IMR-90 (cell line): ENCODE measurements at places on chromosomes 6 and 20. TPM values are rescaled to one million over a fixed set of nuclear protein-coding genes. Genes with fewer than 3 reads are reported as not detected.

SCUBE3 gene
- 19.9 and 21.1 TPM in 2 replicates for total RNA-seq

MDC1 gene
- total RNA-seq: 3.6 and 4.5 TPM in 2 replicates

PET117 gene
- total RNA-seq: 3.9 and 12.8 TPM in 2 replicates

PLA2G7 gene
- total RNA-seq: not detected in 2 replicates

LAMP5 gene
- total RNA-seq: under 0.01 TPM in 1 of 2 replicates, not detected in the other

MLN gene
- not detected in 2 replicates for total RNA-seq

SLC17A1 gene
- not detected in 2 replicates for total RNA-seq

KIFC1 gene
- 33.9 and 35.3 TPM in 2 replicates for total RNA-seq

GTSF1L gene
- total RNA-seq: not detected in 2 replicates

GRCh38 chr6:51613558-51613957 lies 473.9 kb downstream of the PKHD1 start:
- no peak overlapping the region for H3K27ac ChIP-seq
- DNase-seq: no peak
- H3K27me3 ChIP-seq: no peaks in the 10 kb centered on the region
- no peak overlapping the region for H3K4me3 ChIP-seq
- H3K4me1 ChIP-seq: no peaks in the 10 kb centered on the region

GRCh38 chr6:85000001-85000400 lies 235.6 kb upstream of the TBX18 start:
- H3K27ac ChIP-seq: no peak overlapping the region
- H3K4me3 ChIP-seq: no peak overlapping the region
- no peaks in the 10 kb centered on the region for H3K36me3 ChIP-seq
- H3K27me3 ChIP-seq: no peaks in the 10 kb centered on the region
- no peak for DNase-seq

DNA sequence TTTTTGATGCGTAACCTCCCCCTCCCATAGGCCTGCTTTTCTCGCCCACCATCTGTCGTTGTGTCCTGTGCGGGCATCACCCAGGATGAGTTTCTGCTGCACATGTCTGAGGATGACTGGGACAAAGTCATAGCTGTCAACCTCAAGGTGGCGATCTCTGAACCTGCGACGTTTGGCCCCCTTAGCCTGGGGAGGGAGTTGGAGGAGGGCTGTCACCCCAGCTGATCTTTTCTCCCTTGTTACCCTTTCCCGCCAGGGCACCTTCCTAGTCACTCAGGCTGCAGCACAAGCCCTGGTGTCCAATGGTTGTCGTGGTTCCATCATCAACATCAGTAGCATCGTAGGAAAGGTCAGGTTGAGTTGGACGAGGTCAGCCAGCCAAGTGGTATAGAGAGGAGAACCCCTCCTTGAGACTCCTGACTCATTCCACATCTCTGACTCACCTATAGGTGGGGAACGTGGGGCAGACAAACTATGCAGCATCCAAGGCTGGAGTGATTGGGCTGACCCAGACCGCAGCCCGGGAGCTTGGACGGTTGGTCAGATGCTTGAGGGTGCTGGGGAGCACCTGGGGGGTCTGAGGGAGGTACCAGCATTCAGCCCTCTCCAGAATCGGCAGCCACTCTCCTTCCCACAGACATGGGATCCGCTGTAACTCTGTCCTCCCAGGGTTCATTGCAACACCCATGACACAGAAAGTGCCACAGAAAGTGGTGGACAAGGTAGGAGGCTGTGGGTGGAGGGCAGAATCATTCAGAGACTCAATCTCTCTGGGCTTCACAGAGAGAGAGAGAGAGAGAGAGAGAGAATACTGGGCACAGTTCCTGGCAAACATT lies 954 bp downstream of the HSD17B8 start:
- H3K27me3 ChIP-seq: no peaks in the 10 kb centered on the region
- peaks cover 36% of the 10 kb centered on the region for H3K36me3 ChIP-seq
- no peak overlapping the region; the same call in 1 of the 2 replicates for H3K27ac ChIP-seq
- DNase-seq: peak; percentile 64
- H3K4me1 ChIP-seq: peaks cover 34% of the 10 kb centered on the region

DNA sequence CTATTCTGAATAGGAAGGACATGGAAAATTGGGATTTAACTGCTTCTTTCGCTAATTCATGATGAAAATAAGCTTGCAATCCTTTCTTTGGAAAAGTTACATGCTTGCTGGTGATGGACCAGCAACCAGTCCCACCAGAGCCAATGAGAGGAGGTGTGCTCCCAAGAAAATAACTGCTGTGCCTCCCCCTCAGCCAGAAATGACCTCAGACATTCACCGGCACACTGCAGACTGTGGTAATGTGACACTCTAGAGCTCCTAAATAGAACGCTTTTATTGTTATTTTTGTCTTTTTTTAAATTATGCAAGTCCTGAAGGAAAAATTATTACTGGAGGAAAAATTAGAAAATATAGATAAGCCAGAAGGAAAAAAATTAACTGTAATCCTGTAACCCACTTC lies 2.6 kb downstream of the PYGB start:
- DNase-seq: peak; percentile 18
- peaks cover 15% of the 10 kb centered on the region for H3K4me1 ChIP-seq
- H3K27ac ChIP-seq: no peak overlapping the region
- H3K4me3 ChIP-seq: no peak overlapping the region
- peaks cover 8% of the 10 kb centered on the region for H3K36me3 ChIP-seq
- H3K27me3 ChIP-seq: no peaks in the 10 kb centered on the region

GRCh38 chr6:81084776-81085430 lies 667.6 kb downstream of the TENT5A start:
- H3K27me3 ChIP-seq: no peaks in the 10 kb centered on the region
- no peak overlapping the region for H3K27ac ChIP-seq
- H3K36me3 ChIP-seq: no peaks in the 10 kb centered on the region

- no peak overlapping the region for H3K27ac ChIP-seq
- no peak for DNase-seq
- no peaks in the 10 kb centered on the region for H3K4me1 ChIP-seq
- H3K27me3 ChIP-seq: peaks cover 5% of the 10 kb centered on the region; the same call in 1 of the 2 replicates
Observed at GRCh38 chr6:30227242-30227722, 14.1 kb upstream of the TRIM26 start.

GRCh38 chr6:52420668-52421358 lies 671 bp downstream of the EFHC1 start:
- H3K4me1 ChIP-seq: peaks cover 17% of the 10 kb centered on the region
- peak overlapping the region; percentile 61 for H3K4me3 ChIP-seq
- peak overlapping the region; percentile 76 for H3K27ac ChIP-seq
- no peaks in the 10 kb centered on the region for H3K36me3 ChIP-seq
- peak; percentile 33 for DNase-seq
- H3K27me3 ChIP-seq: no peaks in the 10 kb centered on the region

DNA sequence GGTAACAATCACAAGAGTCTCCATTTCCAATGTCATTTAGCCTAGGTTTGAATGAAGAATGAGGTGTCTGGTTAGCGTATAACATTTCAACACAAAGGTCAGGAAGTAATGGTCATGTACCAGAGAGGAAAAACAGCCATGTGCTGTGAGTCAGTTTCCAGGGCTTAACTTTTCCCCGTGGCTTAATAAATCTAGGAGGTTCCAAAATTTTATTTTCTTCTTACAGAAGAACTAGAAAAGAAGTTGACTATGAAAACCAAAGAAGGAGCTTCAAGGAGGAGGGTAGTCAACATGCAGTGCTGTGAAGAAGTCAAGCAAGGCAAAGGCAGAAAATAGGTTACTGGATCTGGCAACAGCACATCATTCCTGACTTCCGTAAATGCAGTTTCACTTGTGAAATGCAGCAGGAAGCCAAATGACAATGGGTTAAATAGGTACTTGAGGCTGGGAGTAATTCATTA lies 8.4 kb upstream of the GABRR2 start:
- no peak overlapping the region for H3K27ac ChIP-seq
- peaks cover 8% of the 10 kb centered on the region for H3K36me3 ChIP-seq
- no peaks in the 10 kb centered on the region for H3K4me1 ChIP-seq
- DNase-seq: peak; percentile 41
- H3K27me3 ChIP-seq: no peaks in the 10 kb centered on the region
- H3K4me3 ChIP-seq: no peak overlapping the region

DNA sequence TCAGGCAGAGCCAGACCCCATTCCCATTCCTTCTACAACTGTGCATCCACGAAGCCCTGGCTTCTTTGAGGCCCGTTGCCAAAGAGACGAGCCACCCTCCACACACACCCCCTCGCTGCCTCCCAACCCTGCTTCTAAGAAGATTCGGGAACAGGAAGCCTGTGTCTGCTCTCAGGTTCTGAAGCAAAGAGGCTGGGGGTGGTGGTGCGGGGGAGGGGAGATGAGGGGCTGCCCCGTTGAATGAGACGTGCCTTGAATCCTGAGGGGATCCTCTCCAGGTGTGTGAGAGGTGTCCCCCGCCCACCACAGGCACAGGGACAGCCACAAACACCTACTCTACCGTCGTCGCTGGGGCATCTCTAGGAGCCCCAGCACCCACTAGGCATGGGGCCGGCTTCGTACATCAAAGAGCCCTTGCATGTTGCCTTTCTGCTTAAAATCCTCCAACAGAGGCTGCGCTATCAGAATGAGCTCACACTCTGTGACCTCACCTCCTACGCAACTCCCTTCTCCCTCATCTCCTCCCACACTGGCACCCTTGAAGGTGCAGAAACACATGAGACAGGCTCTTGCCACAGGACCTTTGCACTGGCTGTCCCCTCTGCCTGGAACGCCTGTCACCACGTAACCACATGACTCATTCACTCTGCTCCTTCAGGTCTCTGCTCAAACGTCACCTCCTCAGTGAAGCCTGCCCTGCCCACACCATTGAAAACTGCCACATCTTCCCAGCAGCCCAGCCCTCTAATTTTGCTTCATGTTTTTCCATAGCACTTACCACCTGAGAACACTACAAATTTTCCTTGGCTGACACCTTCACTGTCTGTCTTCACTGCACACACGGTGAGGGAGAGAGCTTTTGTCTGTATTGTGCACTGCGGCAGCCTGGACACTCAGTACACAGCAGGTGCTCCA lies 58.5 kb downstream of the PREX1 start:
- H3K4me1 ChIP-seq: no peaks in the 10 kb centered on the region
- peaks cover 15% of the 10 kb centered on the region; the same call in 1 of the 2 replicates for H3K27me3 ChIP-seq
- no peak overlapping the region for H3K4me3 ChIP-seq
- no peak overlapping the region for H3K27ac ChIP-seq
- no peaks in the 10 kb centered on the region for H3K36me3 ChIP-seq
- DNase-seq: no peak

GRCh38 chr6:169340395-169340794 lies 86.7 kb upstream of the THBS2 start:
- H3K36me3 ChIP-seq: no peaks in the 10 kb centered on the region
- no peak overlapping the region for H3K4me3 ChIP-seq
- no peak overlapping the region for H3K27ac ChIP-seq
- no peak for DNase-seq
- H3K4me1 ChIP-seq: no peaks in the 10 kb centered on the region

DNA sequence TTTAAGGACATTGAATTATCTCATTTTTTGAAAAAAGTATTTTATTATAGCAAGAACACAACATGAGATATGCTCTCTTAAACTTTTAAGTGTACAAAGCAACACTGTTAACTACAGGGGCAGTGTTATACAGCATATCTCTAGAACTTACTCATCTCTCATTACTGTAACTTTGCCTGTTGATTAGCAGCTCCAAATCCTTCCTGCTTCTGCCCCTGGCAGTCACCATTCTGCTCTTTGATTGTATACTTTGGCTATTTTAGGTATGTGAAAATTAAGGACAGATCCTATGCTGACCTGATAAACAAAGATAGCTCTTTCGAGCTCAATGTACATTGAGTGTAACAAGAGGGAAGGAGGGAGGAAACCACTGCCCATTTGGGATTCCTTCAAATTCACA lies 1349.8 kb upstream of the GJE1 start:
- no peak for DNase-seq
- no peak overlapping the region for H3K27ac ChIP-seq
- H3K4me3 ChIP-seq: no peak overlapping the region
- no peaks in the 10 kb centered on the region for H3K36me3 ChIP-seq

DNA sequence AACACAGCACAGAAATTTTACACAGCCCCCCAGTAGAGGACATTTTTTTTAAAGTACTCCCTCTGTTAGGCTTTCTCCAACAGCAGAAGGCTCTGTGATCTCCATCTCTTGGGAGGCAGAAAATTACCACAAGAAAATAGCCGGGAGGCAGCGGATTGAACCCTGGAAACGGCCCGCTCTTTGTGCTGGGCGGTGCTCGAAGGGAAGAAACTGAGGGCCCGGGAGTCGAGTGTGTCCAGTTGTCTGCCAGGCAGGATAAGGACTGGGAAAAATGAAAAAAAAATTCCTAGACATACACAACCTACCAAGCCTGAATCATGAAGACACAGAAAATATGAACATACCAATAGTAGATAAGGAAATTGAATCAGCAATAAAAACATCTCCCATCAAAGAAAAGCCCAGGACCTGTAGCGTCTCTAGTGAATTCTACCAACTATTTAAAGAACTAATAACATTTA lies 31.5 kb downstream of the POM121L2 start:
- DNase-seq: no peak
- peak overlapping the region; percentile 27 for H3K4me3 ChIP-seq
- H3K36me3 ChIP-seq: no peaks in the 10 kb centered on the region
- H3K4me1 ChIP-seq: no peaks in the 10 kb centered on the region
- no peak overlapping the region for H3K27ac ChIP-seq
- peaks cover 29% of the 10 kb centered on the region for H3K27me3 ChIP-seq

DNA sequence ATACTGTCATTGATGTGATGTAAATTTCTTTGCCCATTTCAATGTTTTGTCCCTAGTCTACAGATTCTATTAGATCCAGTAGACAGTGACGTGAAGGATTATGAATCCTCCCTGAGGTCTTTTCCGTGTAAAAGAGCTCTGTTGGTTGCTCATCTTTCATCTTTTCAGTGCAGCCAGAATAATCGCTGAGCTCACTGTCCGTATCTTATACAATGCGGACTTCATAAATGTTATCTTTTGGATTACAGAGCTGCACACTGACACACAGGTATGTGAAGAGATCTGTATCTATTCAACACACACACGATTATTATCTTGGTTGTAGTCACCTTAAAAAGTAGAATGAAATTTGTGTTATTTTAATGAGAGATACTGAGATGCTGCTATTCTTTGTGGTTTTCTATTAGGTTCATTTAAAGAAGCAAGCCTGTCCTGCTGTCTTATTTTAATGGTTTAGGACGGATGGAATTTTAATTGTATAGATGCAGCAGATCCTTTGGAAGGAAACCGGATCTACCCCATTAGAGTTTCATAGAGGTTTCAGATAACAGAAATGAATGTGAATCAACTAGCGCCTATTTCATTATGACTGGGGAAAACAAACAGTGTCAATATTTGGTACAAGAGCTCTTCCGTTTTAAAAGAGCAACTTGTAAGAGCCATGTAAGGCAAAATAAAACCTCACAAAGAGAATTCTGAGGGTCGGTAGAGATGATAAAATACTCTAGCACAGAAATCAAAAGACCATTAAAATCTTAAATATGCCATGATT lies 79.4 kb downstream of the BMP6 start:
- H3K4me3 ChIP-seq: no peak overlapping the region
- no peak for DNase-seq
- H3K27me3 ChIP-seq: peaks cover 1% of the 10 kb centered on the region
- H3K4me1 ChIP-seq: peaks cover 2% of the 10 kb centered on the region; the same call in 1 of the 2 replicates
- no peaks in the 10 kb centered on the region for H3K36me3 ChIP-seq
